ENCODE measurements at places on chromosomes 3 and 15.
A peak's percentile ranks its signal among the peaks of the same experiment; 100 is the strongest.

GRCh38 chr3:196192036-196192523 lies 19.1 kb downstream of the ZDHHC19 start:
- no peak for DNase-seq

DNA sequence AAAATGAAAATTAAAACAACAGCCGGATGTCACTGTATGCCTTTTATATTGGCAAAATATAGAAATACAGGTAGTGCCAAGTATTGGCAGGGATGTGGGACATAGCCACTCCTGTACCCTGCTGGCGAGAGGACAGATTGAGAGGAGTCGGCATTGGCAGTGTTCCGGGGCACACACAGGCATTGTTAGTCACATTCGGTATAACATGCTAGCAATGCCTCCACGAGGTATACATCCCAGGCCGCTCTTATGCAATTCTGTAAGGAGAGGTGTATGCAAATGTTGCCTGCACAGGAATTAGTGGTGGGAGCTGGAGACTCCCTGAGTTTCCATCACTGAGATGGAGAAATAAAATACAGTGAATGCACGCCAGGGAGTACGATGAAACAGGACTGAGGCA lies 99.4 kb upstream of the DLG1 start:
- no peak for DNase-seq

DNA sequence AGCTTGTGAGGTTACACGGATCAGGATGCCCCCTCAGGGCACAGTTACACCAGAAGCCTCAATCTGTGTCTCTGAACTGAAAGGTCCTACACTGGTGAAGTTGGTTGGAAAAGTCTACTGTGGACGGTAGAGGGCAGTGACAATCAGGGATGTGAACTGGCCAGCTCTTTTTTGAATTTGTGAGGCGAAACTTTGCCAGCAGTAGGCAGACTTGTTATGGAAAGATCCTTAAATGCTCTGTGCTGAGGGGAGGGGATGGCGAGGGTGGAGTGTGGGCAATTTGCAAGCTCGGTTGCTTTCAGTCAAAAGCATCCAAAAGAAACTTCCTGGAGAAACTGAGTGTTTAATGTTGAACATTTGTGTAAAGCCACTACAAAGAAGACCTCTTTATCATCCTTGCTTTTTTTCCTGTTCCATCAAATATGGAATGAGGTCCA lies 127.4 kb upstream of the ABHD17C start:
- DNase-seq = peak; percentile 52

DNA sequence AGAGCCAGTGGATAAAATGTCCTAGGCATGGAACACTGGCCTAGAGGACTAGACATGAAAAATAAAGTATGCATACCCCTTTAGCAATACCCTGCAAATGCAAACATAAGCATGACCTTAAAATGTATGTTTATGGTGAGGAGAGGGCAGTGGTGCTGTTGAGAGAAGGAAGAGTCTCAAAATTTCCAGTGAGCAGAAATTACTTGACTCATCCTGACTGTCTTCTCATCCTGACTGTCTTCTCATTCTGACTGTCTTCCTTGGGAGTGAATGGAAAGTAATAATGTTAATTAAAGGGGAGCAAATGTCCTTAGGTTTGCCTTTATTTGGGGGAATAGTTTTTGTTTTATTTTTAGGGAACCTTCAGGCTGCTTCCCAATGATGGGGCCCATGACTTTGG lies 121.5 kb upstream of the GALNT15 start:
- DNase-seq = no peak

DNA sequence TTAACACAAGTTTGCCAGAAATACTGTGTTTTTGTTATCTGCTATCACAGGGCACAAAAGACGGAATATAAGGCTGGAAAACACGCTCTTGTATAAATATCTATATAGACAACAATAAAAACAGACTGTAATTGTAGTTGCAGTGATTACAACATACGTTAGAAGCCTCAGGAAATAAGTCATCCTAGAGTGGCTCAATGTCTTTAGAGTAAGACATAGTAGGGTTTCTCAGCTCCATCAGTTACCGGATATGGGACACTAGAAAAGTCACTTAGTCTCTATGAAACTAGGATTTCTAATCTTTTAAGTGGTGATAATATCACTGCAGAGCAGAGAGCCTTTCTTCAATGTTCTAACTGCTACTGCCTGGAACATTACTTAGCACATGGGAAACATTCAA lies 208.8 kb downstream of the STAG1 start:
- DNase-seq = no peak

GRCh38 chr15:89642106-89642505 lies 13.2 kb downstream of the KIF7 start:
- DNase-seq = no peak

Measured in SK-N-DZ (cell line).